ENCODE measurements at places on chromosomes 4 and X.

DNA sequence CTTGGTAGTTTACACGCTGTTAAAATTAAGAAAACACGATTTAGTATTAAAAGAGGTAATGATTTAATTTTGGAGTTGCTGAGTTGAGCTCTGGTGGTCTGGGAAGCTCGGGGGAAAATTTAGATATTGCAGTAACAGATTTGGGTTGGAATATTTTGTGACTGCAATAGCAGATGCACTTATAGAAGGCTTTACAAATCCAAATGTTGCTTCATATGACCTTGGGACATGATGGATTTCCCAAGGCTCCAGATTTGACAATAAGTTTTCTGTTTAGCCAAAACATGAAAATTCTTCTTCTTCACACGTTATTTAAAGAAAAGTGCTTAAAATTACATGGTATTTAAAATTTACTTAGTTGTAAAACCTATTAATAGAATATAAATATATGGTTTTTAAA, 302.0 kb downstream of the SPRY1 start:
- DNase-seq: no peak
- H3K27me3 ChIP-seq: no peaks in the 10 kb centered on the region
- no peak overlapping the region for H3K4me3 ChIP-seq
- H3K27ac ChIP-seq: no peak overlapping the region
- no peaks in the 10 kb centered on the region for H3K4me1 ChIP-seq

GRCh38 chr4:19776021-19776459, 475.7 kb upstream of the SLIT2 start:
- H3K27ac ChIP-seq: no peak overlapping the region
- H3K4me3 ChIP-seq: no peak overlapping the region
- H3K27me3 ChIP-seq: no peaks in the 10 kb centered on the region
- H3K36me3 ChIP-seq: no peaks in the 10 kb centered on the region

DNA sequence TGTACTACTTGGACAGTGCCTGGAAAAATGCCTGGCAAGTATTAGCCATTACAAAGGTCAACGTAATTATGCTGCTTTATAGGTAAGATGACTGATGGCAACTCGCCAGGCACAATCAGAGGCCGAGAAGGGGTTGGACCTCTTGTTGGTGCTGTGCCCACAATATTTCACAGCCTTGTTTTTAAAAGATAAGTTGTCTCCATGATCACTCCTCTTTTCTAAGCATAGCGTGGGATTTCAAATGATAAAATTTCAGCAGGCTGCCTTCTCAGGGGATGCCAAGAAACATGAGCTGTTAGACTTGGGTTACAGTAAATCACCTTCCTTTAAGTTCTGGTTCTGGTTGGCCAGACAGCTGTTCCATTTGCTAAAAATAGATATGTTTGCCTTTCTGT, 26.9 kb downstream of the HOPX start:
- H3K4me3 ChIP-seq: no peak overlapping the region
- H3K4me1 ChIP-seq: peaks cover 39% of the 10 kb centered on the region
- DNase-seq: no peak
- peaks cover 4% of the 10 kb centered on the region for H3K36me3 ChIP-seq
- H3K27ac ChIP-seq: peak overlapping the region; percentile 77

GRCh38 chr4:67035986-67036385, 509.3 kb downstream of the CENPC start:
- H3K36me3 ChIP-seq: no peaks in the 10 kb centered on the region
- H3K4me3 ChIP-seq: no peak overlapping the region
- H3K27me3 ChIP-seq: no peaks in the 10 kb centered on the region

GRCh38 chr4:72283357-72283756, 251.6 kb downstream of the NPFFR2 start:
- H3K36me3 ChIP-seq: no peaks in the 10 kb centered on the region
- H3K4me3 ChIP-seq: no peak overlapping the region
- no peaks in the 10 kb centered on the region for H3K27me3 ChIP-seq
- no peaks in the 10 kb centered on the region for H3K4me1 ChIP-seq

DNA sequence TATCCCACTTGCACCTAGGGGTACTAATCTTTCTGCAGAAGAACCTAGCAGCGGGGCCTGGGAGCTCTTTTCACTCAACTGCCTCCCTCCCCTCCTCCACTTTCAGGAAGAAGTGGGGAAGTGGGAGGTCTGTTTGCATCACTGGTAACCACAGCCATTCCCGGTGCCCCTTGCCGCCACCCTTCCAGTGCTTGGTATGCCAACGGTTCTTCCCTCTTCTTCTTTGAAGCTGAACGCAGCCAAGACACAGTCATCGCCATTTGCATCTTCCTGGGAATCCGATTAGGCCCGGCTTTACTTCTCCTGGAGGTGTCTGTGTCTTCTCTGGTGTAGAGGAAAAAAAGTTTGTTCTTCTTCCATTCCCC, 47.2 kb upstream of the RBPJ start:
- no peak overlapping the region for H3K27ac ChIP-seq
- no peak overlapping the region for H3K4me3 ChIP-seq
- DNase-seq: no peak

GRCh38 chr4:4950561-4951290, 68.5 kb downstream of the CYTL1 start:
- H3K27me3 ChIP-seq: no peaks in the 10 kb centered on the region
- no peak overlapping the region for H3K27ac ChIP-seq
- H3K4me1 ChIP-seq: peaks cover 9% of the 10 kb centered on the region
- peak; percentile 35 for DNase-seq
- H3K4me3 ChIP-seq: no peak overlapping the region

DNA sequence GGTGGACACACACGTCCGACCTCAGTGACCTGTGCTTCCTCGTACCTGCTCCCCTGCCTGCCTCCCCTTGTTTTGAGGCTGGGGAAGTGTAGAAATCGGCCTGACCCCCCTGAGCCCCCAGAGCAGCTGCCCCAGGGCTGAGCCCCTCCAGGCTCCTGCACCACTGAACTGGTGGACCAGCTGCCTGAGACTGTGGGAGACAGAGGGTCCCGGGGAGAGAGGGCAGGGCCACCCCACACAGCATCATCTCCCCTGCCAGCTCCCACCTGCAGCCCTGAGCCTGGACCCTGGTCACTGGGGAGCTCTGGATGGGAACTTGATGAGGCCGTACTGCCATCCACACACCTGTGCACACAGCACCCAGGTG, 15.0 kb upstream of the NAT8L start:
- H3K4me1 ChIP-seq: peaks cover 47% of the 10 kb centered on the region
- DNase-seq: no peak
- H3K27me3 ChIP-seq: peaks cover 10% of the 10 kb centered on the region
- H3K27ac ChIP-seq: no peak overlapping the region
- H3K4me3 ChIP-seq: no peak overlapping the region

DNA sequence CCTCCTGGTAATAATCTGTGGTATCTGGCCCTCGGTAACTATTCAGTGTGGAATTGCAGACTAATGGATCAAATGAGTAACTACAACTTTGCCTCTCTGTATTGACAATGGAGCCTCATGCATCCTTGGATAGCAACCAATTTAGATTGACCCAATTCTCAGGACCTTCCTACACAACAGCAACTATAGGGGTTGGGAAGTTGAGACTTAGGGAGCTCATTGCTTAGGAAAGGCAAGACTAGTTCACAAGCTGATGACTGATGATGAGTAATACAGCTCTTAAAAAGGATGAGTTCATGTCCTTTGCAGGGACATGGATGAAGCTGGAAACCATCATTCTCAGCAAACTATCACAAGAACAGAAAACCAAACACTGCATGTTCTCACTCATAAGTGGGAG, 47.5 kb upstream of the KLHL13 start:
- H3K36me3 ChIP-seq: no peaks in the 10 kb centered on the region
- no peaks in the 10 kb centered on the region for H3K27me3 ChIP-seq
- no peak for DNase-seq
- H3K4me1 ChIP-seq: no peaks in the 10 kb centered on the region

- H3K27me3 ChIP-seq: no peaks in the 10 kb centered on the region
- H3K36me3 ChIP-seq: no peaks in the 10 kb centered on the region
Measured at GRCh38 chr4:76607846-76608245, 172.8 kb downstream of the SHROOM3 start.

GRCh38 chrX:19875050-19875431, 12.4 kb downstream of the SH3KBP1 start:
- H3K36me3 ChIP-seq: no peaks in the 10 kb centered on the region
- H3K4me1 ChIP-seq: peaks cover 5% of the 10 kb centered on the region
- H3K27me3 ChIP-seq: peaks cover 4% of the 10 kb centered on the region
- no peak for DNase-seq
- no peak overlapping the region for H3K4me3 ChIP-seq

GRCh38 chrX:151981129-151981528, 6.7 kb upstream of the GABRE start:
- H3K36me3 ChIP-seq: no peaks in the 10 kb centered on the region
- no peaks in the 10 kb centered on the region for H3K27me3 ChIP-seq
- no peaks in the 10 kb centered on the region for H3K4me1 ChIP-seq
- no peak overlapping the region for H3K27ac ChIP-seq
- no peak for DNase-seq
- H3K4me3 ChIP-seq: no peak overlapping the region

DNA sequence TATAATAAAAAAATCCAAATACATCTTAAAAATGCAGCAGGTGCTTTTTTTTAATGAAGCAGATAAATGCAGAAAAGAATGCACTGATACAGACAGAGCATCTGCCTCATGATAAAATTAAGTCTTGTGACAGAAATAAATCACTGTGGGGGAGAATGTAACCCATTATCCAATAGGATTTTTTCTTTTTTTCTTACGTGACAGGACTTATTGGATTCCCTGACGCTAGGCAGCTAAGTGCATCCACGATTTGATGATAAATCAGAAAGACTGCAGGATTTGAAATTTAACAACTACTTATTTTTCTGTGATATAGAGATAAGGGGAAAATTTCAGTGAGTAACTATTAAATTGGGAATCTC, 110.6 kb upstream of the PPARGC1A start:
- H3K4me1 ChIP-seq: peaks cover 5% of the 10 kb centered on the region
- DNase-seq: no peak
- no peaks in the 10 kb centered on the region for H3K36me3 ChIP-seq

- H3K27ac ChIP-seq: no peak overlapping the region
- no peak for DNase-seq
- H3K27me3 ChIP-seq: no peaks in the 10 kb centered on the region
- peaks cover 21% of the 10 kb centered on the region for H3K4me1 ChIP-seq
Measured at GRCh38 chrX:2401590-2402360, 99.0 kb downstream of the DHRSX start.

DNA sequence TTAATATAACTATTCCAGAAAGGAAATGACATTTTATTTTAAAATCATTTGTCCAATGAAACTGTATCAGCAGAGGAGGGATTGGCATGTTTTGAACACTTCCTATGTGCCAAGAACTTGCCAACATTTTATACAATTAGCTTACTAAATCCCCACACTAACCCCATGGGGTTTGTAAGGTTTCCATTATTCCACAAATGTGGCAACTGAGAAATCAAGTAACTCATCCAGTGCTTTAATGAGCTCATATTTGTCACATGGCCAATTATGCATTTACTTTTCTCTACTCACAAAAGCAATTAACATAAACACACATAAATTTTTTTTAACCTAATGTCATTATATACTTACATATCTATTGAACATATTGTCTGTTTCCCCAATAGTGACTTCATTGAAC, 37.3 kb downstream of the MANBA start:
- H3K36me3 ChIP-seq: no peaks in the 10 kb centered on the region
- no peaks in the 10 kb centered on the region for H3K4me1 ChIP-seq
- H3K27me3 ChIP-seq: no peaks in the 10 kb centered on the region
- no peak overlapping the region for H3K4me3 ChIP-seq
- no peak overlapping the region for H3K27ac ChIP-seq

- H3K27me3 ChIP-seq: no peaks in the 10 kb centered on the region
- DNase-seq: no peak
- H3K27ac ChIP-seq: no peak overlapping the region
- no peaks in the 10 kb centered on the region for H3K4me1 ChIP-seq
Measured at GRCh38 chr4:32000846-32001488, 1280.8 kb downstream of the PCDH7 start.

GRCh38 chr4:182823576-182823975, 93.6 kb downstream of the DCTD start:
- peaks cover 6% of the 10 kb centered on the region for H3K27me3 ChIP-seq
- no peaks in the 10 kb centered on the region for H3K36me3 ChIP-seq
- no peak for DNase-seq
- H3K4me1 ChIP-seq: peaks cover 16% of the 10 kb centered on the region

GRCh38 chr4:85420831-85421230, 54.1 kb upstream of the ARHGAP24 start:
- no peak overlapping the region for H3K27ac ChIP-seq
- no peaks in the 10 kb centered on the region for H3K27me3 ChIP-seq
- no peak overlapping the region for H3K4me3 ChIP-seq

GRCh38 chrX:124529786-124530185, 183.4 kb downstream of the SH2D1A start:
- no peaks in the 10 kb centered on the region for H3K27me3 ChIP-seq
- H3K27ac ChIP-seq: no peak overlapping the region

DNA sequence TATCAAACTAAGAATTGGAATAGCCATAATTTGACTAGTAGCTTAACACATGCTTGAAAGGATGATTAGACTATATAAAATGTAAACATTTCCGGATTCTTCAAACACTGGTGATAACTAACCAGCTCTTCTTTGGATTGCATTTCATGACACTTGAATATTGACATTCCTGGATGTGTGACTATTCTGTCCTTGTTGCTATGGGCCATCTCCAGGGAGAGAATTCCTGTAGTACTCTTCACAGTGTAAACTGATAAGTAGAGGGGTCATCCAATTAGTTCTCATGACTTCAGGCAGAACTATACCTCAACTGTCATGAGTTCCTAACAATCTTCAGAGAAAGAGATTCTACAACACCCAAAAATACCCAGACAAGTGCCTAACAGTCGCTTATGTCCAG, 1026.7 kb upstream of the TENM3 start:
- H3K27ac ChIP-seq: no peak overlapping the region
- H3K4me3 ChIP-seq: no peak overlapping the region
- H3K36me3 ChIP-seq: no peaks in the 10 kb centered on the region
- H3K4me1 ChIP-seq: no peaks in the 10 kb centered on the region
- DNase-seq: no peak
- no peaks in the 10 kb centered on the region for H3K27me3 ChIP-seq

- no peaks in the 10 kb centered on the region for H3K4me1 ChIP-seq
- no peak overlapping the region for H3K27ac ChIP-seq
- no peak for DNase-seq
- no peaks in the 10 kb centered on the region for H3K36me3 ChIP-seq
Measured at GRCh38 chrX:128931071-128931470, 592.2 kb downstream of the SMARCA1 start.

DNA sequence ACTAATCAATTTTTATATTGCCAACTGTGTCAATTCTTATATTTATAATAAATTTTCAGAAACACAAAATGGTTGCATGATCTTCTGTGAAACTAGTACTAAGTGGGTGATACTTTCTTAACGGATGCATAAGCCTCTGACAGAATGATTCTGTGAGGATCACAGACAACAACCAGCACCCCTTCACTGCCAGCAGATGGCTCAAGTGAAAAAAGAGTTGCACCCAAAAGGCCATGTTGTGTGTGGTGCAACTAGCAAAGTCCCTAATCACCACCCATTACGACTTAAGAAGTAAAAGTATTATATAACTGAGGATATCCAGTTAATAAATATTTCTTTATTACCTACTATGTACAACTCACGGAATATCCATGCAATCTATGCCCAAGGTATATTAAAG, 334.0 kb downstream of the PCDH19 start:
- DNase-seq: no peak
- no peaks in the 10 kb centered on the region for H3K27me3 ChIP-seq
- H3K36me3 ChIP-seq: no peaks in the 10 kb centered on the region
- H3K4me3 ChIP-seq: no peak overlapping the region
- no peaks in the 10 kb centered on the region for H3K4me1 ChIP-seq
- no peak overlapping the region for H3K27ac ChIP-seq

- no peak overlapping the region for H3K4me3 ChIP-seq
- H3K4me1 ChIP-seq: no peaks in the 10 kb centered on the region
- no peak overlapping the region for H3K27ac ChIP-seq
- no peaks in the 10 kb centered on the region for H3K36me3 ChIP-seq
- DNase-seq: no peak
Measured at GRCh38 chrX:42821803-42822443, 44.0 kb upstream of the PPP1R2C start.
